ENCODE measurements at places on chromosomes 4 and X. TPM values are rescaled to one million over a fixed set of nuclear protein-coding genes. Genes with fewer than 3 reads are reported as not detected.

DNA sequence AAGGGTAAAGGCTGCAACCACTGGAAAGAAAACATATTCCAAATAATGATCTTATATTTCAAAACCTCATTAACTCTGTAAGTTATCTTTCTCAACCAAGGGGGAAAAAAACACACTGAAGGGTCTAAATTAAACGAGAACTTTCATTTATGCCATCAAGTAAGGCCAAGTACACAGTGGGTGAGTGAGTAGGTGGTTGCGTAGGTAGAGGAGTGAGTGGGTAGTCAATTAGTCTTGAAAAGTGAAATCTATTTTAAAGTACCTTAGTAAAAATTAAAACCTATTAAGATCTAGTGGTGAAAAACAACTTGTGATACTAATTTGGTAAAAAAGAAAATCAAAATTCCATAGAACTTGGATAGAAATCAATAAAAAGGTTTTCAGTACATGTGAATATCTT is 3.5 kb downstream of the CASK start:
- no peak for DNase-seq

Gene USP38
- 9.6 TPM for polyA plus RNA-seq

Gene POU3F4
- polyA plus RNA-seq: not detected

GRCh38 chr4:128917781-128918180 is 108.3 kb downstream of the JADE1 start:
- DNase-seq: no peak

Gene APLN
- polyA plus RNA-seq: 1.1 TPM

- no peak for DNase-seq
Measured at GRCh38 chr4:1473718-1474117, 67.5 kb upstream of the NKX1-1 start.

Gene RCHY1
- 16.9 TPM for polyA plus RNA-seq

Data from GM23248 (cell line).